ENCODE measurements at places on chromosomes 7 and 10.

DNA sequence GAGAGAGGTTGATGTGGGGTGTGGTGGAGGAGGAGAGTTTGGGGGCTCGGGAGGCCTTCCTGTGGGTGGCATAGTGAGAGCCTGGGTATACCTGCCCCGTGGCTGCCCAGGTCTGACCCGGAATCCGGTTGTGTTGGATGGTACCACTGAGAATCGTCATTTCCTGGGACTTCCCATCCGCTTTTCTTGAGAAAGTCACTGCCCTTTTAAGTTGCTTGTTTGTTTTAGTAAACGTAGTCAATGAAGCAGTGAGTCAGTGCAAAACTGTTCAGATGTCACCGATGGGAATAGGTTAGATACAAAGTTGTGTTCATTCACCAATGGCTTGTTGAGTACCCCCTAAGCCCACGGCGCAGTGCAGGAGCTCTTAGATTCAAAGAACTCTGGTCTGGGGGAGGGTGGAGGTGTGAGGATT is 285.8 kb downstream of the CAMK1D start:
- no peak for DNase-seq

GRCh38 chr10:24156686-24157085 is 52.3 kb upstream of the KIAA1217 start:
- no peak for DNase-seq

- DNase-seq, result no peak
Measured at GRCh38 chr7:154857240-154857639, 145.7 kb downstream of the PAXIP1 start.

GRCh38 chr7:148782757-148783456 is 84.2 kb downstream of the CUL1 start:
- no peak for DNase-seq

- no peak for DNase-seq
Measured at GRCh38 chr7:133061792-133062191, 20.1 kb downstream of the CHCHD3 start.

GRCh38 chr10:95309958-95310357 is 19.2 kb upstream of the PDLIM1 start:
- no peak for DNase-seq

GRCh38 chr10:14306190-14306589 is 24.5 kb downstream of the FRMD4A start:
- no peak for DNase-seq

GRCh38 chr10:131174211-131174565 is 137.3 kb downstream of the TCERG1L start:
- no peak for DNase-seq
